ENCODE measurements at places on chromosomes 13 and 19. TPM values are rescaled to one million over a fixed set of nuclear protein-coding genes. Genes with fewer than 3 reads are reported as not detected.

DNA sequence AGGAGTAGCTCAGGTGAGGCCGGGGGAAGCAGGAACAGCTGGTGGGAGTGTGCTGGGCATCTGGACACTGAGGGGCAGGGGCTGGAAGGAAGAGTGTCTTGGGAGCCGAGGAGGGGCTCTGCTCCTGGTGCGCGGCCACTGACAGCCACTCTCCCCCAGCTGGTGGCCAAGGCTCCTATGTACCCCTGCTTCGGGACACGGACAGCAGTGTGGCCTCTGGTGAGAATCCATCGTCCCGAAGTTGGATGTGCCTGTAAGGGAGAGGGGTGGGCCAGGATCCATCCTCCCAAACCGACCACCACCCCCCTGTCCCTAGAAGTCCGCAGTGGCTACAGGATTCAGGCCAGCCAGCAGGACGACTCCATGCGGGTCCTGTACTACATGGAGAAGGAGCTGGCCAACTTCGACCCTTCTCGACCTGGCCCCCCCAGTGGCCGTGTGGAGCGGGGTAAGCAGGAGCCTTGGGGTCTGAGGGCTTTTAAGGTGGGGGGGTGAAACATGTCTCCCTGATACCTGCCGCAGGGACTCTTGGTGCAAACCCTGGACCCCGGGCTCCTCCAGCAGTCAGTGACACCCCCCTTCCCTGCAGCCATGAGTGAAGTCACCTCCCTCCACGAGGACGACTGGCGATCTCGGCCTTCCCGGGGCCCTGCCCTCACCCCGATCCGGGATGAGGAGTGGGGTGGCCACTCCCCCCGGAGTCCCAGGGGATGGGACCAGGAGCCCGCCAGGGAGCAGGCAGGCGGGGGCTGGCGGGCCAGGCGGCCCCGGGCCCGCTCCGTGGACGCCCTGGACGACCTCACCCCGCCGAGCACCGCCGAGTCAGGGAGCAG is 2.0 kb upstream of the USF2 start:
- H3K4me1 ChIP-seq, result peaks cover 13% of the 10 kb centered on the region
- peak overlapping the region; percentile 82 for H3K4me3 ChIP-seq
- no peak for DNase-seq
- H3K36me3 ChIP-seq, result peaks cover 28% of the 10 kb centered on the region

DNA sequence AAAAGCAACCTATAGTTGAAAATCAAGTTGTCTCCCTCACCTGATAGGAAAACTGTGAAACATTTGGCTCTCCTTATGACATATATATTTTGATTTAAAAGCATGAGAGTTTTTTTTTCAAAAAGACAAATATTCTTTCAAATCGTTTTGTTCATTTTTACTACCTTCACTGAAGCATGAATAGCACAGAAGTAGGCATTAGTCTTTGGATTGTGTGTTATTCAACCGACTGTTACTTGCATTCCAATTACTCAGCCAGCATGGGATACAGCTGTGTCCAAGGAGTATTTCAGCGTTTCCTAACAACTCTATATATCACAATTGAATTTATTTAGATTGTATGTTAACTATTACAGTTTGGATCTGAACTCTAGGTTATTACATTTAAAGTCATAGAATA is 135.2 kb downstream of the PCDH9 start:
- H3K27me3 ChIP-seq, result no peaks in the 10 kb centered on the region
- DNase-seq, result no peak

DNA sequence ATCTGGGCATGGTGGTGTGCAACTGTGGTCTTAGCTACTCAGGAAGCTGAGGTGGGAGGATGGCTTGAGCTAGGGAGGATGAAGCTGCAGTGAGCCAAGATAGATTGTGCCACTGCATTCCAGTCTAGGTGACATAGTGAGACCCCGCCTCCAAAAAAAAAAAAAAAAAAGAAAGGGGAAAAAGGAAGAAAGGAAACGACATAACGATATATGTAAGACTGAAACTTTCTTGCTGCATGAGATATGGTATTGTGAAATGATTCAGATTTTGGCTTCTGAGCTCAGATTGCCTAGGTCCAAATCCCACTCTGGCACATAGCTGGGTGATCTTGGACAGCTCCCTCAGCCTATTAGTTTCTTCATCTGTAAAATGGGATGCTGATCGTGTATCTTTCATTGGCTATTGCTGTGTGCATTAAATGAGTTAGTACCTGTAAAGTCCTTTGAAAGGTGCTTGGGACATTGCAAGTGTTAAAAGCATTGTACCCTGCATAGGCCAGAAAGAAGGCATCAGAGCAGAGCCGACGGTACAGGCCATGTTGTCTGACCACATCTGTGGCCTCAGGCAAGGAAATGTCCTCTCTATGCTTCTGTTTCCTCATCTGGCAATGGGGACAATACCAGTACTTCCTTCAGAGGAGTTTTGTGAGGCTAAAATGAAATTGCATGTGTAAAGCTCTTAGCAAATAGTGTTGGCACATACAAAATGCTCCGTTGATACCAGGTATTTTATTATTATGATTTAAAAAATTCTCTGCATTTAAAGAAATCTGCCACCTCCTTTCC is 32.6 kb upstream of the SLC46A3 start:
- H3K27ac ChIP-seq, result no peak overlapping the region
- no peaks in the 10 kb centered on the region for H3K4me1 ChIP-seq
- H3K36me3 ChIP-seq, result no peaks in the 10 kb centered on the region
- H3K4me3 ChIP-seq, result no peak overlapping the region
- no peak for DNase-seq

GRCh38 chr19:9485140-9485539 is 13.3 kb downstream of the ZNF560 start:
- no peaks in the 10 kb centered on the region for H3K27me3 ChIP-seq
- no peaks in the 10 kb centered on the region for H3K4me1 ChIP-seq
- no peak overlapping the region for H3K4me3 ChIP-seq
- H3K36me3 ChIP-seq, result no peaks in the 10 kb centered on the region
- DNase-seq, result no peak

DNA sequence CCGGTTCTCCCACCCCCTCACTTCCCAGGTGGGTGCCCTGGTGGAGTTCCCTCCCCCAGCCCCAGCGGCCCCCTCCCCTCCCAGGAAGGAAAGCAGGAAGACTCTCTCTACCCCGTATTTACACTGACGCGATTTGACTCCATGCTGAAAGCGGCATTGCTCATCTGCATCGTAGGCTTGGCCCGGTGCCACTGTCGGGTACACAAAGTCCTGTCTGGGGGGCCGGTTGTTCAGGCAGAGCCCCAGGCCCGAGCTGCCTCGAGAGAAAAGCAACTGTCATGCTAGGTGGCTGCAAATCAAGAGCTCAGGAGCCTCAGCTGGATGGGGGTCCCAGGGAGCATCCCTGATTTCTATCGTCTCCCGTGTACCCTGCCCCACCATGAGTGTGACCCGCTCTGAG is 14.9 kb downstream of the ADAMTS10 start:
- H3K4me3 ChIP-seq, result no peak overlapping the region
- no peaks in the 10 kb centered on the region for H3K36me3 ChIP-seq
- DNase-seq, result no peak
- H3K27me3 ChIP-seq, result no peaks in the 10 kb centered on the region
- H3K27ac ChIP-seq, result no peak overlapping the region

- H3K36me3 ChIP-seq, result no peaks in the 10 kb centered on the region
- H3K4me1 ChIP-seq, result peaks cover 15% of the 10 kb centered on the region
- H3K27me3 ChIP-seq, result no peaks in the 10 kb centered on the region
- H3K27ac ChIP-seq, result no peak overlapping the region
- no peak overlapping the region for H3K4me3 ChIP-seq
Observed at GRCh38 chr13:75643182-75643581, 7.1 kb downstream of the LMO7 start.

- no peaks in the 10 kb centered on the region for H3K4me1 ChIP-seq
- H3K27ac ChIP-seq, result no peak overlapping the region
Observed at GRCh38 chr19:38400361-38400760, 2.5 kb upstream of the FAM98C start.

GRCh38 chr13:106534639-106535551 is 567 bp downstream of the EFNB2 start:
- peaks cover 3% of the 10 kb centered on the region for H3K4me1 ChIP-seq
- peak overlapping the region; percentile 62 for H3K4me3 ChIP-seq
- no peak overlapping the region for H3K27ac ChIP-seq
- H3K36me3 ChIP-seq, result no peaks in the 10 kb centered on the region
- H3K27me3 ChIP-seq, result peaks cover 17% of the 10 kb centered on the region

- DNase-seq, result no peak
- H3K36me3 ChIP-seq, result no peaks in the 10 kb centered on the region
- H3K27me3 ChIP-seq, result no peaks in the 10 kb centered on the region
- H3K4me3 ChIP-seq, result no peak overlapping the region
- no peaks in the 10 kb centered on the region for H3K4me1 ChIP-seq
- no peak overlapping the region for H3K27ac ChIP-seq
Observed at GRCh38 chr13:73300718-73301425, 242.1 kb downstream of the KLF5 start.

DNA sequence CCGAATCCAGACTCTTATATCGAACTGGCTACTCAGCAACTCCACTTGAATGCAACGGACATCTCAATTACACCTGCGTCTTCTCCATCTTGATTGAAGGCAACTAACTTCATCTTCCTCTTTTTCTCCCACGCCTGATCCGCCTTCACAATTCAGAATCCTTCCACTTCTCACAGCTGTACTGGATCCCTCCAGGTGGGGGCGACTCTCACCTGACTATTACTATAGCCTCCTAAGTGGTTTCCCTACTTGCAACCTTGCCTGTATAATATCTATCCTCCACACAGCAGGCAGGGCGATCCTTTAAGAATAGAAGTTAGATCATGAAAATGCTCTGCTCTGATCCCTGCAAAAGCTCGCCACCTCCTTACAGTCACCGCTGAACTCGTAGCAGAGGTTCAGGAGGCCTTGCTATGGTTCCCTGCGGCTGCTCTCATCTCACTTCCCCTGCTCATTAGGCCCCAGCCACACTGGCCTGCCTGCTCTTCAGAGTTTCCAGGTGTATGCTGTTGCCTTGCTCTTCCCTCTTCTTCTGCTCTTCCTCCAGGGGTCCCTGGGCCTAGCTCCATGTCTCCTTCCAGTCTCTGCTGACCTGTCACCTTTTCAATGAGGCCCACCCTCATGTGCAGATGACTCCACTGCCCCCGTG is 31.9 kb downstream of the RFXAP start:
- H3K27me3 ChIP-seq, result no peaks in the 10 kb centered on the region
- H3K4me3 ChIP-seq, result no peak overlapping the region
- H3K4me1 ChIP-seq, result no peaks in the 10 kb centered on the region
- no peaks in the 10 kb centered on the region for H3K36me3 ChIP-seq
- no peak overlapping the region for H3K27ac ChIP-seq
- DNase-seq, result no peak

GRCh38 chr13:43787518-43787891 is 733 bp upstream of the ENOX1 start:
- no peaks in the 10 kb centered on the region for H3K36me3 ChIP-seq
- H3K4me3 ChIP-seq, result peak overlapping the region; percentile 73
- H3K27ac ChIP-seq, result no peak overlapping the region
- no peak for DNase-seq
- H3K27me3 ChIP-seq, result peaks cover 4% of the 10 kb centered on the region

DNA sequence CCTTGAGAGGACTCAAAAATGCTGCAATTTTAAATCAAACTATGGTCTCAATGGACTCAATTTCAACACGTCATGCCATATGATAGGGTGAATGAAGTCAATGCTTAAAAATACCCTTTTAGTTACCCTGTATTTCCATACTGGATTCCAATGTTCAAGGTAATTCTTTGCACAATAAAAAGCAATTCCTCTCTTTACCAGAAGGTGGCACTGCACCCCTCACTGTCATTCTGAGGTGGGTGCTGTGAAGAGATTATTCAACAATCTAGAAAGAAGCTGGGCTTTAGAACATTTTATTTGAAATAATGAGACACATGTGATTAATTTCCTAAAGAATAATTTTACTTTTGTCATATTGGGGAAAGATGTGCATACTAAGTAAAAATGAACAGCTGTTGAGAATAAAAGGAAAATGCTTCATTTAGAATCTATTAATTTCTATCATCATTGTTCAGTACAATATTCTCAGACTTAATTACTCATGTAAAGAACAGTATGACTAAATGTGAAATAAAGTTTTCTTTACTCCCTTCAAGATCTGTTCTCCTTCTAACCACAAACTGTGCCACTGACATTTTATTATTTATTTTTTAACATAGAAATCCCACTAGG is 789.1 kb downstream of the GPC5 start:
- no peaks in the 10 kb centered on the region for H3K36me3 ChIP-seq
- no peaks in the 10 kb centered on the region for H3K27me3 ChIP-seq
- H3K27ac ChIP-seq, result no peak overlapping the region
- H3K4me1 ChIP-seq, result no peaks in the 10 kb centered on the region

DNA sequence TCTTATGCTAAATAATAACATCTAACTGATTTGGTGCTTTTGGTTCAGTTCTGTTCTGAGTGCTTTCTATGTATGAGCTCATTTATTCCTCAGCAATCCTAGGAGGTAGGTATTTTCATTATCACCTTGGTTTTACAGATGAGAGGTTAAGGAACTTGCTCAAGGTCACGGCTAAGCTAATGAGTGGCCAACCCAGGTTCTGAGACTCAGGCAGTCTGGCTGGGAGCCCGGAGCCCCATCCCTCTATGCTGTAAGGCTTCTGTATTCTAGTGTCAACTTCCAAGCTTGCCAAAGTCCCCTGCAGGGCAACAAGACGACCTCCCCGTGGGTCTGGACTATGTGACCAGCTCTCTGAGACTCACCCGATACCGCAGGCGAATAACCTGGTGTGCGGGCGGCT is 60.5 kb downstream of the PARP4 start:
- no peaks in the 10 kb centered on the region for H3K4me1 ChIP-seq
- H3K36me3 ChIP-seq, result peaks cover 22% of the 10 kb centered on the region
- H3K27me3 ChIP-seq, result no peaks in the 10 kb centered on the region
- DNase-seq, result no peak

TBC1D4 gene
- 38.6 TPM for total RNA-seq

TEX29 gene
- total RNA-seq, result not detected

CEACAM4 gene
- total RNA-seq, result not detected

NALCN gene
- total RNA-seq, result not detected
